ENCODE measurements at places on chromosomes 12 and 14.

DNA sequence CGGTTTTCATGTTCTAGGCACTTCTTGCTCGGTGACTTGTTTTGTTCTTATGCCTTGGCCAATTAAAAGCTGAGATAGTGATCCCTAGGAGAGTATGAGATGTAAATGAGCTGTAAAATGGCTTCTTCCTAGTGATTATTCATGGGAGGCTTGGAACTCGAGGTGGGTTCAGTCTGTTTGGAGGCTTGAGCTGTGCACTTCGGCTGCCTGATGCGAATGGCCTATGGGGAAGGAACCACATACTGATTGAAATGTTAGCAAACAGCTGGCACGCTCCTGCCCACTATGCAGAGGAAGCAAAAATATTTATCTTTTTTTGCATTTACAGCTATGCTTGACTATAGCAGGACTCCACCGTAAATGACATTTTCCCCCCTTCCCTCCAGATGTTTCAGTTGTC lies 75.5 kb downstream of the PLXNC1 start:
- no peak for DNase-seq

DNA sequence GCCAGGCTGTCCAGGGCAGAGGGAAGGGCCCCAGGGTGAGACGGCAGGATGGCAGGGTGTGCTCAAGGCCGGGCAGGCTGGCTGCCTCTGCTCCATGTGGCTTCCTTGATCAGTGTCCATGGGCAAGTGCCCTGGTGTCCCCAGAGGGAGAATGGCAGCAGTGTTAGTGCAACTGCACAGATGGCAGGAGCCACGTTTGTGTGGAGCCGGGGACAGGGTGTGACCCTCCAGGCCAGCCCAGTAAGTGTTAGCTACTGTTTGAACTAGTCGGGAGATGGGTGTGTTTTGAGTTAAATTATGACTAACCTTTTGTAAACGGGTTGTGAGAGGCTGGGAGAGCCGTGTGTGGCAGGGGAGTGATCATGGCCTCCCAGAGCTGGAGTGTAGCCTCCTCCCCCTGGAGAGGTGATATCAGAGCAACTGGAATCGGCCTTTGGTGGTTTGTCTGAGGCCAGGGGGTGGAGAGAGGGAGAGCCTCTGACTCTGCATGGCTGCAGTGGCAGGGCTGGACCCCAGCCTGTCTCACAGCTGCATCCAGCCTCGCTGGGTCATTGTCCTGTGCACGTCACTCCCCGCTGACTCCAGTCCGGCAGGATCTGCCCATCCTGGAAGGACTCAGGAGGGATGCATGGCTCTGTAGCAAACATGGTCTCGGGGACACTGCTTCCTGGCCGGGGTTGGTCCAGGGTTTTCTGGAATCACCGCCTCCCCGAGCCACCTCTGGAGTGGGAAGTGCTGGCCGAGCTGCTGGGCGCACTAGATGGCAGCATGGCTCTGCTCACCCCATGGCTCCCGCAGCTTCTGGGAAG lies 27.8 kb downstream of the AACS start:
- no peak for DNase-seq

- DNase-seq: no peak
These were observed 92.9 kb upstream of the MAX start for GRCh38 chr14:65195042-65195719.

DNA sequence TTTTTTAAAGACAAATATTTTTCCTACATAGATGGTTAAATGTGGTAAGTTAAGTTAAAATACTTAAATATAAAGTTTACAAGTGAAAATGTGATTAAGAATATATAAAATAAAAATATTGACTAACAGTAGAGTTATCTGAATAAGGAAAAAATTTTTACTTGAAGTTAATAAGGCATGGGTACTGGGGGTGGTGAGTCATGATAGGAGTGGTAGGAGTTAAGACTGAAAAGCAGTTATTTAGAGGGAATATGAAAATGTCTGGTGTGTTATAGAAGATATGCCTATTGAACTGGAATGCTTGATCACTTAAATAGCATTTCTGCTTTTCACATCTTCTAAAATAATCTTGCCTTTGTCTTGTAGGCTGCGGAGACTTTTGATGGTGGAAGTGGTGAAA lies 68.7 kb downstream of the CCDC91 start:
- DNase-seq: no peak

DNA sequence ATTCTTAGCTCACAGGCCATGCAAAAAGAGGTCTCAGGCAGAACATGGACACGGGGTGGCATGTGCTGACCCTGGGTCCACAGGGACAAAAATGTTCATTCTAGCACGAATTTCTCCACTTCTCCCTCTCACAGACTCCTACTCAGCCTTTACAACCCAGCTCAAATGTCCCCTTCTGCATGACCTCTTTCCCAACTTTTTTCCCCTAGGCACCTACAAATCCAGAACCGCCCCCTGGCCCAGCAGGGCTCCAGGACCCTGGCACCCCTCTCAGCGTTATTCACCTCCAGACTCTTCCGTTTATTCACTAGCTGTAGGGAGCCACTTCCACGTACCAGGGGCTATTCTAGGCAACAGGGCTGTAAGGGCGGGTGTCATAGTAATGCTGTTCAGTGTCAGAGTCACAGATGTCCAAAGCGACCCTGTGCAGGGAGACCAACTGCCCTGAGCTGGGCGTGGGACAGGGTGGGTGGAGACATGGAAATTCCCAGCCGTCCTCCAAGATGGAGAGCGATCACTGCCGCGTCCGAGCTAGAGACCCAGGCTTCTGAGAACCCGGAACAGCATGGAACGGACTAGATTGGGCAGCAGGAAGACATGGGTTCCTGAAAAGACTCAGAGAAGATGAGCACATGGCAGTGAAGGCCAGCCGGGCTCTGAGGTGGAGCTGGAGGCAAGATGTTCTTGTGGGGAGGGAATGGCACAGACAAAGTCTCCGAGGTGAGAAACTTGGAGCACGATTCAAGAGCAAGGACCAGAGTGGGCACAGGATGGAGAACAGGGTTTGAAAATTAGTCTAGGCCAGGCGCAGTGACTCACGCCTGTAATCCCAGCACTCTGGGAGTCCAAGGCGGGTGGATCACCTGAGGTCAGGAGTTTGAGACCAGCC lies 274.9 kb upstream of the RTL1 start:
- DNase-seq: no peak

GRCh38 chr14:106651016-106651415 lies 1124.6 kb downstream of the TMEM121 start:
- no peak for DNase-seq

DNA sequence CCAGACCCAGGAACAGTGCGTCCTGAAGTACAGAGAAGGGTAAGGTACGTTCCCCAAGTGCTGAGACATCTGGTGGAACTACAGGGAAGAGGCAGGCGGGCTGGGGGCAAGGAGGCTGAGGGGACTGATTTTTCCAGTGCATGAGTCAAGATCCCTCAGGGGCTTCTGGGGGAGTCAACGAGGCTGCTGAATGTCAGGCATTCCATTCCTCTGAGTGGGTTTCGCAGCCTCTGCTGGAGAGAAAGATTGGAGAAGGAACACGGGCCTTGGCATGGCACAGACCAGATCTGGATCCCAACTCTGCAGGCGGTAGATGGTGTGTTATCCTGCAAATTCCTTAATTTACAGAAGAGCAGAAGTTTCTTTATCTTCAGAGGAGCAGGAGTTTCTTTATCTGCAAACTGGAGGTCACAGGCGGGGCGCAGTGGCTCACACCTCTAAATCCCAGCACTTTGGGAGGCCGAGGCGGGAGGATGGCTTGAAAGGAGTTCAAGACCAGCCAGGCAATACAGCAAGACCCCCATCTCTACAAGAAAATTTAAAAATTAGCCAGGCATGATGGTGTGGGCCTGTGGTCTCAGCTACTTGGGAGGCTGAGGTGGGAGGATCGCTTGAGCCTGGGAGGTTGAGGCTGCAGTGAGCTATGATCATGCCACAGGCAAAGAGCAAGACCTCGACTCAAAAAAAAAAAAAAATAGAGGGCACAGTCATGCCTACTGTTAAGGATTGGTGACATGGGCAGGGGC lies 132.6 kb upstream of the MAP1LC3B2 start:
- DNase-seq: no peak

DNA sequence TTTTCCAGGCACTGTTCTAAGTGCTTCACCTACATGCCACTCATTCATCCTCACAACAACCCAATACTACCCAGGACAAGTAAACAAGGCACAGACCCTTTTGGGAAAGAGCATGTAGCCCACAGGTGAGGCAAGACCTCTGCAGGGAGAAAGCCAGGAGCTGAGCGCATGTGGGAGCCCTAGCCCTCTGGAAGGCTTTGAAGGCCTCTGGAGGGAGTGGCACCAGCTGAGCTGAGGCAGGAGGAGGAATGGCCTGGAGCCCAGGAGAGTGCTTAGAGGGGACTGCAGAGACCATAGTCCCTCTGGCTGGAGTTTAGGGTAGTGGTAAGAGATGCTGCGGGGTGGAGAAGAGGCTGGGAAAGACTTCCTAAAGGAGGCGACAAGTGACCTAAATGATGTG lies 516.5 kb downstream of the FUT8 start:
- no peak for DNase-seq

- DNase-seq: no peak
These were observed 1687.4 kb upstream of the FLRT2 start for GRCh38 chr14:83842547-83842946.

DNA sequence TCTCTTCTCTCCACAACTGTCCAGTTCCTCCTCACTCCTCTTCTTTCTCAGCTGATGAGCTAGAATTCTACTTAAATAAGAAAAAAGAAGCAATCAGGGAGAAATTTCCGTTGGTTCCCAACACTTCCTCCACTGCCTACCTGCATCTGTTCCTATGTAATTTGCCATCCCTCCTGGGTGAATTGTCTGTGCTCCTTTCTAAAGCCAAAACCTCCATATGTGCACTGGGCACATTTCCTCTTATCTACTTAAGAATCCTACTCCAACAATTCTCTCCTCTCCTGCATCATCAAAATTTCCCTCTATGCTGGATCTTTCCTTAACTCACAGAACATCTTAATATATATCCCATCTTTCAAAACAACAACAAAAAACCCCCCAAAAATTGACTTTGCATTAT lies 35.2 kb downstream of the GPR65 start:
- DNase-seq: no peak

GRCh38 chr12:6424866-6425265 lies 19.9 kb upstream of the CD27 start:
- no peak for DNase-seq

DNA sequence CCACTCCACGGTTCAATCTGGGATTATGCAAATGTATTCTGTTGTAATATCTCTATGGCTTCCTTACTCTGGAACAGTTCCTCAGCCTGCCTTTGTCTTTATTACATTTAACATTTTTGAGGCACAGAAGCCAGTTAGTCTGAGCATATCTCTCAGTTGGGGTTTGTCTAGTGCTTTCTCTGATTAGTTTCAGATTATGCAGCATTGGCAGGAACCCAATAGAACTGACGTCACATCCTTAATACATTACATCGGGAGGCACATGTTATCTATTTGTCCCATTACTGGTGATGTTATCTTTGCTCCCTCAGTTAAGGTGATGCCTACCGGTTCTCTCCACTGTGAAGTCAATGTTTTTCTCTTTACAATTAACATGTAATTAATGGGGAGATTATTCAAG lies 62.4 kb downstream of the PPM1A start:
- DNase-seq: no peak

DNA sequence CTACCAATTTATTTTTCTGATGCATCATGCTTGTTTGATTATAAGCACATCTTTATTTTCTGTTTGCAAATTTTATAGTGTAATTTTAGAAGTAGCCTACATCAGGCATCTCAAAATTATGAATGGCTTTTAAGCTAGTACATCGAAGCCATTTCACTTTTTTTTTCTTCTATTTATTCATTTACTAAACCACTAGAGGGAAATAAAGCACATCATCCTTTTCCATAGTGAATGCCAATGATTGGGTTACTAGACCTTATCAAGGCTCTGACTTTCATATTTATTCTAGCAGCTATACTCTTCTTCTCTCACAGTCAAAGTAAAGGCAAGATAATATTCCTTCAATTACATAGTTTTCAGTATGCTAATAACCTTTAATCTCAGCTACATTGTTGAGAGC lies 736.4 kb upstream of the LRFN5 start:
- no peak for DNase-seq

DNA sequence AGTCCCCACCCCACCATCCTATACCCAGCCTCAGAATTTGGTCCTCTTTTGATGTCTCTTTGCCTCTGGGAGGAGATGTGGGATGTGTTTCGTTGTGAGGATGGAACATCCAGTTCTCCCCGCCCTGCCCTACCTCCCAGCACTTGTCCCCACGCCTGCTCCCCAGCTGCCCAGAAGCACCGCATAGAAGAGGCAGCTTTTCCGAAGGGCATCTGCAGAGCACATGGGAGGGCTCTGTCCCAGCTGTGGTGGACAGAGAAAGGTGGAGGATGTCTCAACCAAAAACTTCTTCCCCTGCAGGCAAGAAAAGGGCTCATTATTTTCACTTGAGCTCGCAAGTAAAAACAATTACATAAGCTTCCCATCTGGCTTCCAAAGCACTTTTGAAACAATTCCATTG lies 302.6 kb downstream of the PCNX1 start:
- DNase-seq: no peak

DNA sequence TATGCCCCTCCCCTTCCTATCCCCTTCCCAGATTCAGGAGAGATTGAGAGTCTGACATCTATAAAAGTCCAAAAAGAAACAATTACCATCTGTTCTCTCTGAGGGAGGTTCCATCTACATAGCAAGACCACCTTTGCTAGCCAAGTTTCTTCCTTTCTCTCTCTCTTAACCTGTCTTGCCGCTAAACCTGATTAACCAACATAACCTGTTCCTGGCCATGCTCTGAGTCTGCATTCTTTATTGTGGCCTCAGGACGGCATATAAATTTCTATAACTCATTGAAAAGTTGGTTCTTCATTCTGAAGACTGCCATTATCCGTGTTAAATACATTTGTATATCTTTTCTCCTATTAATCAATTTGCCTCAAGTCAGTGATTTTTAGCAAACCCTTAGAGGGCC lies 594.0 kb downstream of the KCNH5 start:
- DNase-seq: no peak

- DNase-seq: no peak
These were observed 20.9 kb upstream of the KRAS start for GRCh38 chr12:25271486-25272098.

DNA sequence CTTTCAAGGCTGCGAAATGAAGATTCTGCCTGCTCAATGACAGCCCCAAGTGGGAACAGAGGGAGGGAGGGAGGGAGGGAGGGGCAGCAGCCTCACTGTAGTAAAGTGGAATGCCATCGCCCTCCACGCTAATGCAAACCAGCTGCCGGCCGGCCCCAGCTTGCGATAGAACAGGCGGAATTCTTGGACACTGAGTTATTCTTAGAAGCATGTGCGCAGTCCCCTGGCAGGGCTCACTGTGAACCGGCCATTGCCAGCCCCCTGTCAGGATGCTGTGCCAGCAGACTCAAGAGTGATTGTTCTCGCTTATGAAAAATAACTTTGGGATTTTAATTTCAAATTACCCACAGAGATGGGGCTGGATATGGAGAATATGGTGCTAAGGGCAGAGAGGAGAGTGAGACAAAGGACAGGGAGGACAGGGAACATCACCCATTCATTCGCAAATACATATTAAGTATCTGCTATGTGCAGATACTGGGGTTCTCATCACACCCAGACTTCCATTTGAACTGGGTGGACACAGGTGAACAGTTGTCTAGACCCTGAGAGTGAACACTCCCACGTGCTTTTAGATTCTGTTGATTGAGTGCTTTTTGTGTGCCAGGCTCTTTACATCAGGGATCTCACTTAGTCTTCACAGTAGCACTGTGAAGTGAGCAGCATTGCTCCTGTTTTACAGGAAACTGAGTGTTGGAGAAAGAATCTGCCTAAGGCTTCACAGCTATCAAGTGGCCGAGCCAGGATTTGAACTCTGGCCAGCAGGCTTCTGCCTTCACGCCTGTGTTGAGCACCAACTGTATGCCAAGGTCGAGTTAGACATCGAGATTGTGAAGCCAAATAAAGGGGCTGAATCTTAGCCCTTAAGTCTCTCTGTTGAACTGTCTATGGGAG lies 192.9 kb downstream of the C12orf75 start:
- peak; percentile 35 for DNase-seq

GRCh38 chr14:90382491-90383125 lies 14.2 kb upstream of the CALM1 start:
- DNase-seq: peak; percentile 78
